HCEC 1CT (cell line): ENCODE measurements at places on chromosomes 1 and 21.

- DNase-seq, result no peak
Measured at GRCh38 chr1:235408503-235408960, 41.3 kb downstream of the TBCE start.

DNA sequence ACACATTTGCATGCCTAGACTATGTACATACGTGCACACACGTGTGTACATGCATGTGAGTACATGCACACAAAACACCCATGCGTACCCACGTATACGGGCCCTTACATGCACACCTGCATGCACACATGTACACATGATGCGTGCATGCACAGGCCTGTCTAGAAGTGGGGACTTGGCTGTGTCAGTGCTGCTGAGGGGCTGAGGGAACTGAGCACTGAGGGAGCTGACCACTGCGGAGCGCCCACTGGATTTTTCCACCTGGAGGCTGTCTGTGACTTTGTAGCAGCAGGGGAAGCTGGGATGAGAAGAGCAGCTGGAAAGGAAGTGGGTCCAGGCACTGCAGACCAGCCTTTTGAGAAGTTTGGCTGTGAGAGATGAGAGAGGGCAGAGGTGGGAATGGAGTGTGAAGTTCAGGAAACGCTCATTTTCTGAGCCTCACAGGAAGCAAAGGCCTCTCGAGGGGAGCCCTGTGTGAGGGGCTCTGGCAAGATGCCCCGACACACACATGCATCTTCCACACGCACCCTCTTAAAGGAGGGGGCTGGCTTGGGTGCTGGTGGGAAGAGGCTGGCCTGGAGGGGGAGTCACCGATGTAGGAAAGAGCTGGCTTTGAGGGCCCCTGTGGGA lies 20.9 kb downstream of the PODN start:
- no peak for DNase-seq

GRCh38 chr21:43192501-43193081 lies 23.8 kb downstream of the CRYAA start:
- no peak for DNase-seq

GRCh38 chr1:203037509-203038190 lies 11.4 kb downstream of the PPFIA4 start:
- DNase-seq, result no peak

DNA sequence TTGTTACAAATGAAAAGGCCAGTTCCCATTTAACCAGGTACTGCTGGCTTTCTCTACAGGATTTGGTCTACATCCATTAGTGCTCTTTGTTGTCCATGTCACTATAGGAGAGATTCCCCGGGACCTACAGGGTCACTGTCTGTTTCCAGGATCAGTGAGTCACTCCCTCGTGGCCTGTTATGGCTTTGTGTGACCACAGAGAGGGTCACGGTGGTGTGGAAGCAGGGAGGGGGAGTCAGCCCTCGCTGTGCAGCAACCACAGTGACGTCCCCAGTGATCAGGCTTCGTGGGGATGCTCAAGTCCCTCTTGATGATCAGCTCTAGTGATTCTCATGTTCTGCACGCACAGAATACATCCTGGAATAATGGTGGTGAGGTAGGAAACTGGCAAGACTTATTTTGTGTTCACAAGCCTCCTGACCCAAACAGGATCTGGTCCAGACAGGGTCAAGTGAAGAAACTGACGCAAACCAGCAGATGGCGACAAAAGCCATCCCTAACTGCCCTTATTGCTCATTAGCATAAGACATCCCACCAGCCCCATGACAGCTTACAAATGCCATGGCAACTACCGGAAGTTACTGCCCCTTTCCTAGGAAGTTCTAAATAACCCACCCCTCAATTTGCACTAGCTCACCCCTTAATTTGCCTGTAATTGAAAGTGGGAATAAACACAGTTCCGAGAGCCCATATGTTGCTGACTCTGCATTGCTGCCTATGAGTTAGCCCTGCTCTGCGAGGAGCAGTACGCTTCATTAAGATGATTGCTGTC lies 98.5 kb downstream of the DISC1 start:
- peak; percentile 33 for DNase-seq

DNA sequence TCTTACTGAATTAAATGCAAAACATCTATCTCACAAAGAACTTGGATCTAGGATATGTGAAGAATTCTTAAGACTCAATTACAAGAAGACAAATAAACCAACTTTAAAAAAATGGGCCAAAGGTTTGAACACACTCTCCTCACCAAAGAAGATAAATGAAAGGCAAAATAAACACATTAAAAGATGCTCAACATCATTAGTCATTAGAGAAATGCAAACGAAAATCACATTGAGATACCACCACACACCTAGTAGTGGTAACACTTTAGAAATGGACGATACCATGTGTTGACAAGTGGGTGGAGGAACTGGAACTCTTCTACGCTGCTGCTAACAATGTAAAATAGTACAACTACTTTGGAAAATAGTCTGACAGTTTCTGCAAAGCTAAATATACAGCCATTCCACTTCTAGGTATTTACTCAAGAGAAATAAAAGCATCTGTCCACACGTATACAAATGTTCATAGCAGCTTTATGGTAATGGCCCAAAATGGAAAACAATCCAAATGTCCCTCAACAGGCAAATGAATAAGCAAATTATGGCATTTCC lies 194.3 kb downstream of the RHOU start:
- no peak for DNase-seq

DNA sequence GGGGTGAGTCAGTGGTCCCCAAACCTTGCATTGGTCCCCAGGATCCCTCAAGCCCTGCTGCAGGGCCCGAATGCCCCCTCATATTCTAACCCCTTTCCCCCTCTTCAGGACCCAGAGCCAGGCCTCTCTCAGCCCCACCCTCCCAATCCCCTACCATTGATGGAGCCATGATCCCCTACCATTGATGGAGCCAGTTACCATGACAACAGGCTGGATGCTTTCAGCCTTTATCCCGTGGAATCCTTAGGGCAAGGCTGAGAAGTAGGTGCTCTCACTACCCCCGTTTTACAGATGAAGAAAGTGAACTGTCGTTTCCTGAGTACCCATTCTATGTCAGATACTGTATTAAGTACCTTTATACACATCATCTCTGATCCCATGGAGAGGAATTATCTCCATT lies 70.8 kb downstream of the EPHB2 start:
- no peak for DNase-seq

GRCh38 chr21:28871388-28872010 lies 121.2 kb downstream of the LTN1 start:
- no peak for DNase-seq

- DNase-seq, result no peak
Measured at GRCh38 chr1:16906873-16907272, 11.1 kb downstream of the RNU1-2 start.

DNA sequence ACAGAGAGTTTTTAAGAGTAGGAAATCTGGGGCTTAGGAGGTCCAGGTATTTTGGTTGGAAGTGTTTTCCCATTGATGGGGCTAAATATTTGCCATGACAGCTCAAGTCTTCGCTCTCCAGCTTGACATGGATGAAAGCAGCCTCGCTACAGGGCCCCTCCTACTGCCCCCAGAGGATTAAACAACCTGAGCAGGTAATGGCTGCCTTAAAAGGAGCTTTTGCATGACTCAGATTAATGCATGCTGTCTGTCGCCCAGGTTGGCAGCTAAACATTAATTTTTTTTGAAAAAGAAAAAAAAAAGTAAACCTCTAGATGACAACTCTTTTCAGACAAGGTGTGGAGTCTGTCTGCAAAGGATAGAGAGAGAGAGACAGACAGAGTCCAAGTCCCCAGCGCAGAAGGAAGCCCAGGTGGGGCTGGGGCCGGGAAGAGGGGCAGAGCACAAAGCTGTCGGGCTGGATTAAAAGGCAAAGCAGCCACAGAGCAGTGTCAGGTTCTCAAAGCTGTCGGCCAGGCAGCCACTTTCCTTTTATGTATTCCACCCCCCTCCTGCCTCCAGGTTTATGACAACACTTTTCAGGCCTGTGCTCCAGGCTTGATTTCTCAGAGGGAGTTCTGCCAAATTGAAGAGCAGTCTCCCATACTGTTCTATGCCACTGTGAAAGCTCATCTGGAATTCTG lies 127.9 kb downstream of the CLIC6 start:
- DNase-seq, result no peak

- no peak for DNase-seq
Measured at GRCh38 chr1:74375376-74375775, 137.0 kb downstream of the LRRC53 start.

DNA sequence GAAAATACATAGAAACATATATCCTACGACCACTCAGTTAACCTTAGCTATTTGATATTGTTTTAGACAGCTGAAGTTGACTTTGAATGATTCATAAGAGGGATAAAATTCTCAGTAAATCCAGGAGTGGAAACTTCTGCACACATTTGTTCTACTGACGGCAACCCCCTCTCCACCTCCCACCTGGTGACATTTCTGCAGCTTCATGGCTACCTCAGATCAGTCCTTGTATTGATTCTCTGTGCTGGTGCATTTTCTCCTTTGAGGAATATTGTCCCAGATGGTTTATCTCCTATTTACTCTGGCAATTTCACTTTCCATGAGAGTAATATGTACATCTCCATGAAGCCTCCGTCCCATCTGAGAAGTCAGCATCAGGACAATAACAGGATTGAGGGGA lies 57.7 kb upstream of the COA6 start:
- DNase-seq, result no peak

DNA sequence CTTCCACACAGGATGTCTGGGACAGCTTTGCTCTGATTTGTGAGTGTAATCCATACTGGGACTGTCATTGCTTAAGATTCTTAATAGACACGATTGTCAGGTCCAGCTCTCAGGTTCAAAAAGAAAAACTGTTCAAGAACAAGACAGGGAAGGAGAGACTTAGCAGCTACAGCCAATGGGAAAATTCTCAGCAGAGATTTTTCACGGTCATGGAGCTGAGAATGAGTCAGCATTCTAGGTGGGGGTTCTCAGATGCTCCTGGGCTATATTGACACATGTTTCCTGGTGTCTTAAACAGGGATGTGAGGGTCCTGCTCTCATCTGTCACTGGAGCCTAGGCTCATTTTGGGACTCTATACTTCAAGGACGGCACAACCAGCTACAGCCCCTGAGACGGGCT lies 318.3 kb downstream of the RRAGC start:
- no peak for DNase-seq

DNA sequence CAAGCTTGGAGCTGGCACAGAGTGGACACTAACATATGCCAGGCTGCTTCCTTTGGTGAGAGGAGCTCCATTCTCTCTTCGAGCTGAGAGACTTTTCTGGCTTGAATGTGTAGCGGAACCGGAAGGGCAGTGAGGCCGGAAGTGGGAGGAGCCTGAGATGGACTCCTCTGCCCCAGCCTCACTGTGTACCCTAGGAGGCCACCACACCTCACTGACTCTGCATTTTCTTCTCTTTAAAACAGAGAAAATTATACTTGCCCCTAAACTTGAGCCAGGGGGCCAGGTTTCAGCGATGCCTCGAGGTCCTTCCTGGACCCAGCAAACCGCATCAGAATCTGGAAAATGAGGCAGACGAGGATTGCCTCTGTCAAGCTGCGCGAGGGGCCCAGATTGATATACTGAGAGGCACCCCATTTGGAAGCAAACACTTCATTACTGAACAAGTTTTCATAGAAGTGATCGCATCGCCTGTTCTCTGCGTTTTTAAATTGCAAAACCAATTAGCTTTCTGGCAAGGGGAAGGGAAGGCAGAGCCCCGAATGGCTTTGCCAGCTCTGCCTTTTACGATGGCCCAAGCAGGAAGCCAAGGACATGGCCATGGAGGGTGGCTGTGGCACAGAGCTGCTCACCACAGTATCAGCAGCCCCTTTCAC lies 708.1 kb downstream of the PTPRU start:
- no peak for DNase-seq

- DNase-seq, result no peak
Measured at GRCh38 chr1:109631513-109632505, 12.2 kb downstream of the AMPD2 start.

DNA sequence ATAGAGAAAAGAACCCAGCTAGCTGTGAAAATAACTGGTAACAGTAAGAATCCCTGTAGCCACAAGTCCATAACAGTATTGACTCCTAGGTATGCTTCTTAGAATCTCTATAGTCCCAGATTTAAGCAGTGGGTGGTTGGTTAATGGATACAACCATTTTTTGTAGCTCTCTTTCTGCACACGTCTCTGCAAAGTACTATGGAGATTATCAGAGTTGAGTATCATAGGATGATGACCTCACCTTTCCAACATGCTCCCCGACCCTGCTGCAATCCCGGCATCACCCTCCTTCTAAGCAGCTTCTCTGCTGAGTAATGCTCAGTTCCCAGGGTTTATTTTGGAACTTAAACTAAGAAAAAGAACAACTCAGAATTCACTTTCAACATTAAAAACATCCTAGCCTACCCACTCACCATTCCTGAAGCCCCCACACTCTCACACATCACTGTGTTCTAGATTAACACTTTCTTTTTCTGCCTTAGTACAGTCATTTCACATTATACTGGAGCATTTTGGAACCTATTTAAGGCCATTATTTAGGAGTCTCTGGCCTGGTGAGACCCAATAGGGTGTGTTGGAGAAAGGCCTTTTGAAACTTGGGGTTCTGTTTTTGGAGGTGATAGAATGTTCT lies 2.7 kb downstream of the MLLT11 start:
- DNase-seq, result peak; percentile 82

- no peak for DNase-seq
Measured at GRCh38 chr1:76933847-76934815, 66.9 kb downstream of the ST6GALNAC5 start.

DNA sequence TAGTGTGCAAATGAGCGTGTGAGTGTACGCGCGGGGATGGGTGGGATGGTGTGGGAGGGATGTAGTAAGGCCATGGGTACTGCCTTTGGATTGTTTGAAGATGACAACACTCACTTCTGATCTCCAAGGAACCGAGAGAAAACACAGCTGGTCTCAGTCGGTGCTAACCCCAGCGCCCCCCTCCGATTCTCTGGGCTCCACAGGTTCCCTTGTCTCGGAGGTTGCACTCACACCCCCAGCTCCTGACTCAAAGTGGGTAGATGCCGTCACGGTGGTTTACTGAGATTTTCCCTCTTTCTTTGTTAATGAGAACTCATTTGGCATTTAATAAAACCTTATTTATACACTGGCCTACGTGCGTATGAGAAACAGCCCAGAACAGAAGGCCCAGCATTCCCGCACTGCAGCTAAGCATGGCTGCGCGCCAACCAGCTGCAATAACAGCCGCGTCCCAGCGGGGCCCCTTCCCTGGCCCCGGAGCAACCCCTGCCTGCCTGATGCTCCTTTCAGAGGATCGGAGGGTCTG lies 25.8 kb downstream of the ABCA4 start:
- DNase-seq, result peak; percentile 29
